ENCODE measurements at places on chromosomes 7 and 10.

- peak; percentile 85 for DNase-seq
Observed at GRCh38 chr7:16989811-16990413, 108.1 kb upstream of the AGR3 start.

DNA sequence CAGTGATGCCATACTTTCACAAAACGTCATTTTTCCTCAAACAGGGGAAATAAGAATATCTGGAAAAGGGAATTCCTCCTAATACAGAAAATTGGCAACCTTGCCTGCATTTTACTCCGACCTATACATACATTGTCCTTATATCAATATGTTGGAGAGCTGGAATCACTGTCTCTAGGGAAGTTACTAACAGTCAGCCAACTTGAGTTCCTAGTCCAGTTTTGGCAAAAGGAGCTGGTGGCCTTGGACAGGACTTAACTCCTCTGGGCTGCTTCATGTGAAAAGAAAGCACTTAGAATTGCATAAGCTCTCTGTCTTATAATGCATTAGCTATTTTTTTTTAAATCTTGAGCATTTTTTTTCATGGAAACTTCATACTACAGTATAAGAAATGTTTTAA, 174.2 kb upstream of the HGF start:
- DNase-seq: no peak

GRCh38 chr7:107304063-107304462, 135.3 kb downstream of the HBP1 start:
- DNase-seq: no peak

GRCh38 chr7:105963038-105963667, at the start of gene CDHR3:
TSS of gene CDHR3 (plus strand) at chr7:105963264. CDS start at chr7:105963319, 55 bp downstream.
- no peak for DNase-seq

- peak; percentile 27 for DNase-seq
Observed at GRCh38 chr10:62589689-62590088, 214.8 kb upstream of the ADO start.

GRCh38 chr10:78857193-78857592, 211.6 kb upstream of the ZMIZ1 start:
- DNase-seq: no peak

DNA sequence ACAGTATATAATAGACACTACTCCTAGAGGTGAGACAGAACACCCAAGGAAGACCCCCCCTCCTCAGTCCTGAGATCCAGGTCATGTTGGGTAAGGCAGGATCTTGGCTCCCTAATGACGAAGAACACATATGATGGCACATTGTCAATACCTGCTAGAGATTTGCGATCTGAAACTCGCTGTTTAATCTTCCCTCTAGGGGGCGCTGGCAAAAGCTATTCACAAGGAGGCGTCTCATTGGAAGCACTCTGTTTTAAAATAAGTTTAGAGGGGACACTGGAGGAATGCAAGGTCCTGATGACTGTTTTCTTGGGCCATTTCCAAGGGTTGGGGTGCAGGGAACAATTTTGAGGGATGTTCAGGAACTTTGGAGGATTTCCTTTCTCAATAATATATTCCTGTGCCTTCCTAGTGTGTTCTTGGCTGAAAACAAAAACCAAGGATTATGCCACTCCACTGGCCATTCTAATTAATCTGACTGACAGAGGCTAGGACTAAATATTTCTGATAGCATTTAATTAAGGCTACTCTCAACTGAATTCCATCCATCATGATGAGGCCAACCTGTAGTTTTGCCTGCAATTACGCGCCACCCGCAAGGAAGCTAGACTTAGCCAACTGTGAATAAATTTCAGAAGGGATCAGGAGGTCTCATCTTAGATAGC, 1013.8 kb upstream of the MBL2 start:
- no peak for DNase-seq

- DNase-seq: no peak
Observed at GRCh38 chr10:71878327-71879034, 27.4 kb upstream of the PSAP start.

DNA sequence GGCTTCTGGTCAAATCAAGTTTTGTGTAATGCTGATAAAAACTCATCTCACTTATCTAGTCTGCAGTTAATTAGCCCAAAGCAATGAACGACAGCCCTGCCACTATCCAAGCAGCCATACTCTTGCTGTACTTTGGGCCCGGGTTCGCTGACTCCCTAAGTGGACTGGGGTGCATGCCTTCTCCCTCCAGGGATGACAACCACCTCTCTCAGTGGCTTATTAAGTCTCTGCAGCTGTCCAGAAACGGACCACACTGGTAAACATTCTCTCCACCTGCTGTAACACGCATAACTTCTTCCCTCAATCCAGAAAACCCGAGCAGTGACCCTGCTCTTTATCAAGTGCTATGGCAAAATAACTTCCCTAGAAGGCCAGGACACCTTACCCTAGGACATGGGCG, 3.9 kb downstream of the FBXW4 start:
- DNase-seq: no peak

DNA sequence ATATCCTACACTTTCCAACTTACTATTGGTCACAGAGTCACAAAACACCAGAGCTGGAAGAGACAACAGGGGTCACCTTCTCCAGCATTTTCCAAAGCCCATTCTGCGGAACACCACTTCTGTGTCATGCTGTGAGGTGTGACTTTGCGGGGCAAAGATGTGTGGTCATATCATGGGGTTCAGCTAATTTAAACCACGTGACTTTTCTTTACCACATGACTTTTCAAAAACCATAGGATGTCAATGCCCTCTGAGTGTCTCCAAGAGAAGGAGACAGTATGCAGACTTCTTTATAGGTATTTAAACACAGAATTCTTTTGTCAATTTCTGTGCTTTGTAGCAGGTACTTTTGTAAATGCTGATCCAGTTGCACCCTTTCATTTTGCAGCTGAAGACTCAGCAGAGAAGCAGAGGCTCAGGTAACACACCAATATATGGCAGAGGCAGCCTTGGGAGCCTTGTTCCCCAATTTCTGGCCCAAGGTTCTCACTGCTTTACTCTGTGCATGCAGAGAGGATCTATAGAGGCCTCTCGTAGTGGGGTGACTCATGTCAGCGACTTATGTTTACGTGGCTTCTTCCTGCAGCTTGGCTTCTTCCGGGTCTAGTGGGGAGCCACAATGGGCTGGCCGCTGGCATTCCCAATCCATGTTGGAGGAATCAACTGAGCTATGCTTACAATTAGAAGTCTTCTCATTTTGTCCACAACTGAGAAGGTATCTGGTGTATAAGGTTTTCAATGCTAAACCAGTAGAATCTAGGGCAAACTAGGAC, 104.0 kb upstream of the RHOBTB1 start:
- DNase-seq: no peak

DNA sequence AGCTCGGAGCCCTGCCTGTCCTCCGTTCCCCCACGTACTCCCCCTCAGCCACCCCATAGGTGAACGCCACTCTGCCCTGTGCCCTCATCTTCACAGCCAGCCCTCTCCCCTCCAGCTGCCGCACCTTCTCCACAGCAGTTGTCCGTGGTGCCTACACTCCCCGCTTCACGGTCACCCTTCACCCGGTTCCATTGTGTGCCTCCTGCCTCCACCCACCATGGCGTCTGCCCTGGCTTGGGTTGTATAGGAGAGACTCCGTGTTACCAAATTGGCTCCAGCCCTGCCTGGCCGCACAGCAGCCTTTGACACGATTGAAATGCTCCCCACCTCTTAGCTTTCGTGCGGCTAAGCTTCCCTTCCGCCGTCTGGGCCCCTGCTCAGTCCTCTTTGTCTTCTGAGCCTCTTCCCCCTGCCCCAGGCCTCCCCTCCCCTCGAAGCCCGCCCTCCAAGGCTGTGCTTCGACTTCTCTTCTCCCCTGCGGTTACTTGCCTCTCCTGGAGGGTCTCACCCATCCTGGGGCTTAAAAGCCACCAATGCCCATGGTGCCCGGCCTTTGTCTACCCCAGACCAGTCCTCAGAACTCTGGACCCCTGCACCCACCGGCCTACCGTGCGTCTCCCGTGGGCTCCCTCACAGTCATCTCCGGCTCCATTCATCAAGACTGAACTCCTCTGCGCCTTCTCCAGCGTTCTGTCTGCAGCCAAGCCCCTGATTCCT, 18.5 kb upstream of the NODAL start:
- DNase-seq: no peak

DNA sequence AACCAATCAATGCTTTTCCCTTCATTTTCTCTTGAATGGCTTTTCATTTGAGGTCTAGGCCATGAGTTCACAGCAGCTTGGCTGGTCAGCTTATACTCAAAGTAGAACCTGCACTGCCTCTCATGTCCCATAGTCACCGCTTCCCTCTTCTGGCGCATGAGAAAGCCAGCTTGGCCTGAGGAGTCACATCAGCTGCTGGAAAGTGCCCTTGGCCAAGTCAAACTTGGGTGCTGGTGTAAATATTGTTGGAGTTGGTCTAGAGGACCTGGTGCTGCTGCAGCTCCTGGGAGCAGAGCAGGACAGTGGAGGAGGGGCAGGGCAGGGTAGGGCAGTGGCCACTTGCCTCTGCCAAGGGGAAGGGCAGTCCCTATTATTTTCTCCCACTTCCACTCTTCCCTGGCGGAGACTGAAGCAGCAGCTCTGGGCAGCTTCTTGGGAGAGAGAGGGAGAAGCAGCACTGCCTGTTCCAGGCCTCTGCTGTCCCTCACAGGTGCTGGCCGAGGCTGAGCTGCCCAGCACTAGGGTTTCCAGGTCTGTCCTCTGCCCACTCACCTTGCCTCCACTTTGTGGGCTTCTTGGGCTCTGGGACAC, 12.8 kb downstream of the UBE2D4 start:
- DNase-seq: no peak

- DNase-seq: no peak
Observed at GRCh38 chr7:24119852-24120251, 164.1 kb upstream of the NPY start.

GRCh38 chr7:115968596-115968995, 62.0 kb downstream of the TFEC start:
- DNase-seq: no peak

DNA sequence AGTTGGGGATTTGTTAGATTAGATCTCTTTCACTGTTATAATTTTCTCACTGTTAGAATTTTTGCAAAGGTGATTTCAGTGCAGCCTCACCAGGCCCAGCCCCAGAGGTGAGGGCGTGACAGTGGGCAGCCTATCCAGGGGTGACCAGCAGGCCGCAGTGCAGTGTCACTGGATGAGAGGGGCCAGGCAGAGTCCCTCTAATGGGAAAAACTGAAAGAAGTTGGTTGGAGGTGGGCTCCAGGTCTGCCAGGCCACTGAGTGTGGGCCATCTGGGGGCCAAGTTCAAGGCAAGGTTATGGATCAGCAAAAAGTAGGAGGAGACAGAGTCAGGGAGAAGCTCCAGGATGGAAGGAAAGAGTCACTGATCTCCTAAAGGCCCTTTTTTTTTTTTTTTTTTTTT, 90.5 kb upstream of the SDK1 start:
- DNase-seq: no peak

- DNase-seq: no peak
Observed at GRCh38 chr7:133065301-133065700, 16.6 kb downstream of the CHCHD3 start.

DNA sequence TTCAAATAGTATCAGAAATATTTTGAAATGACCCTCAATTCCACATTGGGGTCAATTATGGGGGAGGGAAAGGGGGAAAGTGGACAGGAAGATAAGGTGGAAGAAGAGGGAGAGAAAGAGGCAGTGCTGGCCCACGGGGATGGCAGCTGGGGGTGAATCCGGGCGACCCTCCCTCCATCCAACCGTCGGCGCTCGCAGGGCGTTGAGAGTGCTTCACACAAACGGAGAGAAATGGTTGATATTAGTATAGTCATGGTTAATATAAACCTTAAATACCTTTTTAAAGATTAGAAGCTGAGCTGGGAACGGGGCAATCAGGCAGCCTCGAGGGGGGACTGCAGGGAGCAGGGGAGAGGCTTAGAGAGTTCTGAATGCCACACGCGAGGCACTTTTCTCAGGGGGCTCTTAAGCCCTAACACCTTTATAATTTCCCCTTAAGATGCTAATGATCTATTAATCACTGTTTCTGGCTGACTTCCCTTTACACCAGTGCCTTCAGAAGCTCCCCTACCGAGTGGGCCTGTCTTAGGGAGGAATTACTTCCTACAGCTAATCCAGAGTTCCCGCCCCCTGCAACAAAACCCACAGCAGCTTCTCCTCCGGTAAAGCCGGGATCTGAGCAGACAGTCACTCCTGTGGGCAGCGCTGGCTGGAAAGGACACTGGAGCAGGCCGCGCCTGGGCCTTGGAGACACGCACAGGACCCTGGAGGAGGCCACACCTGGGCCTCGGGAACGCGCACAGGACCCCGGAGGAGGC, 39.5 kb downstream of the PRKAG2 start:
- no peak for DNase-seq

- DNase-seq: no peak
Observed at GRCh38 chr10:8085251-8085650, 30.8 kb downstream of the GATA3 start.

DNA sequence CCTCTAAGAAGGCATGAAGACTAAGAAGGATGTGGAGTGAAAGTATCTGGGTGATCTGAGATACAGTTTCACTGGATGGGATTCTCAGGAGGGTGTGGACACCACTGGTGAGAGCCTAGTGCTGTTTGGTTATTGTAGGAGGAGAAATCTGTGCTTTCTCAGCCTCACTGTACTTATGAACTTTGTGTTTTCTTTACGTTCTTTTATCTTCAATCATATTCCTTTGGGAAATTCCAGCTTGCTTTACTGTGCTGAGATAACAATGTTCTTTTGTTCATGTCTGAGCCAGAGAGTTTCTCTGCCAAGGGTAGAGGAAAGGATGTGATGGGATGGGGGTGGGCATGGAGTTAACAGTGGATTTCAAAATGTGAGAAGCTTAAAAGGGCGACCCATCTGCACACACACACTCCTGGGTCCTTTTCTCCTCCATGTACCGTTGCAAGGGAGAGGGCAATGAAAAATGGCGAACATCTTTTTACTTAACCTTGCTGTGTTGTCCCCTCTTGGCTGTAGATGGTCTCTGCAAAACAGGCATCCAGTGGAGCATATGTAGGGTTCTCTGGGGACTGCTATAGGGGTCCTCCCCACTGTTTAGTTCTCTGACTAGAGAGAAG, 25.0 kb upstream of the TAX1BP1 start:
- DNase-seq: peak; percentile 2

GRCh38 chr10:88493691-88494483, 89.2 kb downstream of the RNLS start:
- peak; percentile 57 for DNase-seq

DNA sequence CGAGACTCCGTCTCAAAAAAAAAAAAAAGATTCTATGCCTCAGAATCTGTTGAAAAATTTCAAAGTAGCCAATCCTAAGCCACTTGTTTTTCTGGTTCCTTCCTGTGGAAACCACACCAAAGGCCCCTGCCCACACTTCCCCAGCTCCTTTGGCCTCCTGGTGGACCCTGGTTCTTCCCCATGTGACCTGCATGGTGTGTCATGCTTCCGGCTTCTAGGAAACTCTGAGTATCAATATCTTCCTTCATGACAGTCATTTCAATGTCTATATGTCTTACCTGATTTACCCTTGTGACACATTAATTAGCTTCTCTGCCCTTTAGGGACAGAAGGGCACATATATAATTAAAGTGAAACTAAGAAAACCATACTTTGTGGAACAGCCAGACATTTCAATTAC, 80.4 kb upstream of the GRB10 start:
- no peak for DNase-seq

- peak; percentile 87 for DNase-seq
Observed at GRCh38 chr7:32506266-32507054, 11.2 kb downstream of the AVL9 start.

DNA sequence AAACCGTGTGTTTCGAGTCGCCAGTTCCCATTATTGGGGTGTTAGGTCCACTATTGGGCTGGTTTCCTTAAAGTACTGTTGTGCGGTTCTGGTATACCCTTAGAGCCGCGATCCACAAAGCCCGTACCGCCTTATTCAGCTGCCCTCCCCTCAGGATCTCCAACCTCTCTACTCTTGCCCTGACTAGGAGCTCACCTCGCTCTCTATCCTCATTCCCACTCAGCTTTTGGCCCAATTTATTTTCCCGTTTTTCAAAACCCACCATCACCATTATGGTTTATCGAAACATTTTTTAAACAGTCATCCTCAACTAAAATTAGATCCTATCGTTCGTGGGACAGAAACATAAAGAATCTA, 461 bp upstream of the ETV1 start:
- no peak for DNase-seq
